ENCODE measurements at places on chromosomes 13 and 19.

- no peak for DNase-seq
Observed at GRCh38 chr19:1288833-1289685, 3.4 kb downstream of the EFNA2 start.

- no peak for DNase-seq
Observed at GRCh38 chr13:80039000-80039399, 301.9 kb downstream of the SPRY2 start.

DNA sequence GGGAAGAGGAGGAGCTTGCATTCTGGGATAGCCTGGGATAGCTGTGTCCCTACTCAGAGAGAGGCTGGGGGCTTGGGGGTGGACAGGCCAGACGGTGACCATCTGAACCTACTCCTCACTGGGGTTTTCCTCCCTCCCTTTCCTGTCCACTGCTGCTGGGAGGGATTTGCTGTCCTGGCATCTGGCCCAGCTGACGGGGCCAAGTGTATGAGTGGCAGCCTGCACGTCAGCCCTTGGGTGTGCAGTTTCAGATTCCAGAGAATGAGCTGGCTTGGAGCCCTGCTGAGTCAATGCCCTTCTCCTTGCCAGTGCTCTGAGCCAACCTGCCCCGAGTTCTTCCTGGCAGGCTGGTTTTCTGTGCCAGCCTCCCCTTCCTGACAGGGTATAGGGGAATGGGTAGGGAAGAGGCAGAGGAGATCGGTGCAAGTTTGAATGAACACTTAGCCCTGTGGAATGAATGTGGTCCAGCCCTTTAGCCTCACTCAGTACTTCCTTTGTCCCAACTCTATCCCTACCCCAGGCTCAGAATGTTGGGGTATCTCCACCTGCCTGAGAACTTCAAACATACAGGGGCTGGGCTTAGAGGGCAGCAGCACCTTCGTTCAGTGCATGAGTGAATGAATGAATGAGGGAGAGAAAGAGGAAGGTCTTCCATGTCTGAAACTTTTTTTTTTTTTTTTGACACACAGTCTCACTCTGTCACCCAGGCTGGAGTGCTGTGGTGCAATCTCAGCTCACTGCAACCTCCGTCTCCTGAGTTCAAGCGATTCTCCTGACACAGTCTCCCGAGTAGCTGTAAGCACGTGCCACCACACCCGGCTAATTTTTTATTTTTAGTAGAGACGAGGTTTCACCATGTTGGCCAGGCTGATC is 1.8 kb upstream of the ANGPTL4 start:
- DNase-seq = no peak

DNA sequence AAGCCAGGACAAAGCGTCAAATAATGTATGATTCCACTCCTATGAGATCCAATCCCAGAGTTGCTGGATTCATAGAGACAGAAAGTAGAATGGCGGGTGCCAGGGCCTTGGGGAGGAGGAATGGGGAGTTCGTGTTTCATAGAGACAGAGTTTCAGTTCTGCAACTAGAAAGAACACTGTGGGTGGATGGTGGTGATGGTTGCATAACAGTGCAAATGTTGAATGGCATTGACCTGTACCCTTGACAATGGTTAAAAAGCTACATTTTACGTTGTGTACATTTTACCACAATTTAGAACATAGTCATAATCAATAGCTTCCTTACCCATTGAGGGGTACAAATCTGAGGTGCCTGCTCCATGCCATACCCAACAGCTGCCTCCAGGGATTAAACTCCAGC is 33.4 kb downstream of the MBD3L2B start:
- no peak for DNase-seq

GRCh38 chr13:32028711-32029110 is 2.9 kb upstream of the FRY start:
- no peak for DNase-seq

DNA sequence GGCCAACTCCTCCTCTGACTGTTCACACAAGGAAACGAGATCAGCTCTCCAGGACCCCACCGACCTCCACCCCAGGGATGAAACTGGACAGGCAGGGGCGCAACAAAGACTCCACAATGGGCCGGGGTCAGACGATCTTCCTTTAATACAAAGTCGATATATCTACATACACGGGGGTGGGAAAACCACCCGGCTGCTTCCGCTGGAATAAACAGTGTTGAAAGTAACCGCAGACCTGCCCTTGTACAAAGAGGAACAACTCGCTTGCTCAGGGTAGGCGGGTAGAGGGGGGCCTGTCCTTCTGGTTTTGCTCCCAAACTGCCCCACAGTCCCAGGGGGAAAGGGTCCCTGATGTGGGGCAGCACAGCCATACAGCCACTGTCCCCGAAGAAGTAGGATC is 135.2 kb downstream of the PTPRS start:
- no peak for DNase-seq

- DNase-seq = no peak
Observed at GRCh38 chr19:39449116-39449797, 3.9 kb downstream of the SUPT5H start.

GRCh38 chr13:102495663-102496062 is 93.8 kb upstream of the FGF14 start:
- DNase-seq = no peak

DNA sequence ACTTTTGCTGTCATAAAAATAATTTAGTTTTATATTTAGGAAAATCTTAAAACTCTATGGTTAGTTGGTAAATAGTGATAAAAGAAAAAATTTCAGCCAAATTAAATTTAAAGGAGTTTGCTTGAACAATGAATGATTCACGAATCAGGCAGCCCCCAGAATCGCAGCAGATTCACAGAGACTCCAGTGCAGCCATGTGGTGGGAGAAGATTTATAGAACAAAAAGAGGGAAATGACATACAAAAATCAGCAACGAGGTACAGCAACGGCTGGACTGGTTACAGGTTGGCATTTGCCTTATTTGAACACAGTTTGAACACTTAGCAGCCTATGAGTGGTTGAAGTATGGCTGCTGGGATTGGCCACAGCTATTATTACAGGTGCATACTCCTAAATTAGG is 96.4 kb upstream of the MYCBP2 start:
- no peak for DNase-seq

DNA sequence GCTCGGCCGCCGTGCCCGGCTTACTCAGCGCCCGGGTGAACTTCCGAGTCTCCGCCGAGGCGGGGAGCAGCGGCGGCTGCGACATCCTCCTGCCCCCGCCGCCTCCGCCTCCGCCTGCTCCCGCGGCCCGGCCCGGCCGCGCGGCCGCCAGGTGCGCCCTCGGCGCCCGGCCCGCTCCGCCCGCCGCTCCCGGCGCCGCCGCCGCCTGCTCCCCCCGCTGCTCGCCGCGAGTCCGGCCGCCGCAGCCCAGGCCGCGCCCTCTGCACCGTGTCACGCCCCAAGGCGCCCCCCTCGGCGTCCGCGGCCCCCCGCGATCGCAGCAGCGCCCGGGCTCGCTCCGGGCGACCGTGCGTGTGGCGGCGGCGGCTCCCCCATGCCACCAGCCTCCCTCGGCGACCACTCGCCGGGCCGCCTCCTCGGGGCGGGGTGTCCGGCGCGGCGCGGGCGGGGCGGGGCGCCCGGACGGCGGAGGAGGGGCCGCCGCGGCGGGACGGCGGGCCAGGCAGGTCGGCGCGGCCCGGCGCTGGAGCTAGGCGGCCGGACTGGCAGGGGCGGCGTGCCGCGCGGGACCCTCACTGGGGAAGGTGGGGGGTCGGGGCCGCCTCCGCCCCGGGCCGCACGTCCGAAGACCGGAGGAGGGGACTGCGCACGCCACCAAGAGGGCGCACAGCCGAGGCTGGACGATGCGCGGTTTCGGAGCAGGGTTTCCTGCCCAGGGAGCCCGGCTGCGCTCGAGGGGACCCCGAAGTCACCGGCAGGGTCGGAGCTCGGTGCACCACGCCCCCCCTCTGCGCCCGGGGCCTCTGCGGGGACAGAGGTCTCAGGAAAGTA is 108.6 kb upstream of the DOCK9 start:
- peak; percentile 28 for DNase-seq

- DNase-seq = no peak
Observed at GRCh38 chr13:73198991-73199411, 140.2 kb downstream of the KLF5 start.

GRCh38 chr13:40777166-40777808 is 6.3 kb upstream of the MRPS31 start:
- DNase-seq = peak; percentile 34

DNA sequence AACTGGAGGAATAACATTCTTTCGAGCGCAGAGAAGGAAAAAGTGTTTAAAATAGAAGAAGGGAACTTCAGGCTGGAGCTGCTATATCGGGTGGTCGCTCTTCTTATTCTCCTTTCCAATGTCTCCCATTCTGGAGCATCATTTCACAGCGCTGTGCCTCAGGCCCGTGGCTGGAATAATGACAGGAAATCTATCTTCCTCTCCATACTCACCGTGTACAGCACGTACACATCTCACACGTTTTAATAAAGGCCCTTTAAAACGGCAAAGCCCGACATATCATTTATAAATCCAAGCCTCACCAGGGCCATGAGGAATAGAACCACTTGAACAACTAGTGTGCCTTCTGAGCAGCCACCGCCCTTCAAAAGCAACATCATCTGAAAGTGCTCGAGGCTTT is 264.4 kb downstream of the TEX29 start:
- DNase-seq = no peak

GRCh38 chr13:100722517-100722916 is 47.9 kb upstream of the TMTC4 start:
- peak; percentile 4 for DNase-seq

- DNase-seq = no peak
Observed at GRCh38 chr13:77979721-77980385, 61.2 kb upstream of the EDNRB start.

DNA sequence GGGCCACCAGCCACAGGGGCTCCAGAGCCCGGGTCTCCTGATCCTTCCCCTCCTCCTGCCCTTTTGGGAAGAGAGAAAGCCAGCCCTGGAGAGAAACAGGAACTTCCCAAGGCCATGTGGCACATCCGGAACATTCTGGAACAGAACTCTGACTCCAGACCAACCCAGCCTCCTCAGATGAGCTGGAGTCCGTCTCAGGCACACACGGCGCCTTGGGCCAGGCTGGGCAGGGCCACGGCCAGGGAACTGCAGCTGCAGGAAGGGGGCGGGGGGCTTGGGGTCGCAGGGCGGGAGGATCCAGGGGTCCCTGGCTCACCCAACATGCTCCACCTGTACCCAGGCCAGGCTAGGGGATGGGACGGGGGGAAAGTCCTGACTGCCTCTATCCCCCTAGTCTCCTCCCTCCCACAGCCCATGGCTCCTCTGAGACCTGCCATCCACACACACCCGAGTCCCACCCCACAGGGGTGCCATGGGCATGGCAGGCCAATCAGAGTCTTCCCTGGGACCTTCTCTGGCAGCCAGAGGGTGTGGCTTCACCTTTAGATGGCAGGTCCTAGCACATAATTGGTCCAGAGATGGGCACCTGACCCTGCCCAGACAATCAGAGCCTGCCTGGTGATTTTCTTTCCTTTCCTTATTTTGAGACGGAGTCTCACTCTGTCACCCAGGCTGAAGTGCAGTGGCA is 22.9 kb downstream of the SBNO2 start:
- DNase-seq = no peak

DNA sequence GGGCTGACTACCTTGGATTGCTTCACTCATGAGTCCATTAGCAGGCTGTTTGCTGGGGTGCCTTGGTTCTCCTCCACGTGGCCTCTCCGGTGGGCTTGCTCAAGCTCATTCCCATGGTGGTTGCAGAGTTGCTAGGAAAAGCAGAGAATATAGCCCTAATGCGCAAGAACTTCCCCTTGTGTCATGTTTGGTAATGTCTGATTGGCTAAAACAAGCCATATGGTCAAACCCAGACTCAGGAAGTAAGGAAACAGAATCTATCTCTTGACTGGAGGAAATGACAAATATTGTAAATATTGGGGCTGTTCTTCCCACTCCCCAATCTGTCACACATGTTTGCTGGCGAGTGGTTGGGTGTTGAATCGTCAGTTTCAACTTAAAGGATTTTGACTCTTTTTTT is 12.1 kb downstream of the NFILZ start:
- DNase-seq = no peak

- peak; percentile 66 for DNase-seq
Observed at GRCh38 chr19:7871437-7872305, 2.5 kb downstream of the PRR36 start.

- DNase-seq = peak; percentile 87
Observed at GRCh38 chr19:44988896-44989556, 12.2 kb upstream of the RELB start.
